ENCODE measurements at places on chromosomes 5 and 9.

DNA sequence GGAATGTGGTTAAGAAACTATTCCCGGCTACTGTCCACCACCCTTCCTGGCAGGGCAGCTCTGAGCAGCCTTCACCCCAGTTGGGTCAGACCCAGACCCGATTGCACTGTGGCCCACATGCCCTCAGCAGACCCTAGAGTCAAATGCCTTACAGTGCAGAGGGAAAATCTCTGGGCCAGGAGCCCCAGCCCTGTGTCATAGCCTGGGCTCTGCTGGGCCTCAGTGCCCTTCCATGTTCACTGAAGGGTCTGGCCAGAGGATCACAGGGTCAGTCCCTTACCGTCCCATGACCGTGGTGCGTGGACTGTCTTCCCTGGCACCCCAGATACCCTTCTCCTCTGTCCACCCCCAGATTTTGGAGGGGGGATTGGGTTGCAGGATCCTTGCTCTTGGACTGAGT is 73.5 kb upstream of the COL5A1 start:
- no peak for DNase-seq

DNA sequence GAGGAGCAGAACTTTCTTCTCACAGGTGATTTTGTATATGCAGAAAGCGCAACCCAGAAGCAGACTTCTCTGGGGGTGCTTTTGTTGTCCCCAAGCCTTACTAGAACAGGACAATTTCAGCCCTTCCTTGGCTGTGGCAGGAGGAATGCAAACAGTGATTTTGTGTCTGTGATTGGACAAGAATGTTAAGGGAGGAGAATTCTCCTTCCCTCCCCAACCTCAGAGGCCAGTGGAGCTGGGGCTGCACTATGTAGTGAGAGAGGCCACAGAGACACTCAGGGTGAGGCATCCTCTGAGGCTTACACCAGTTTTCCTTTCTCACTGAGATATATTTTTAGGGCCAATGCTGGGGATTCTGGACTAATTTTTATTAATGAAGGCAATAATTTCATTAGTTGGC is 58.8 kb downstream of the ZNF366 start:
- no peak for DNase-seq

GRCh38 chr9:34694811-34695210 is 3.7 kb upstream of the CCL19 start:
- no peak for DNase-seq

GRCh38 chr5:11214864-11215644 is 454.0 kb upstream of the DAP start:
- no peak for DNase-seq

DNA sequence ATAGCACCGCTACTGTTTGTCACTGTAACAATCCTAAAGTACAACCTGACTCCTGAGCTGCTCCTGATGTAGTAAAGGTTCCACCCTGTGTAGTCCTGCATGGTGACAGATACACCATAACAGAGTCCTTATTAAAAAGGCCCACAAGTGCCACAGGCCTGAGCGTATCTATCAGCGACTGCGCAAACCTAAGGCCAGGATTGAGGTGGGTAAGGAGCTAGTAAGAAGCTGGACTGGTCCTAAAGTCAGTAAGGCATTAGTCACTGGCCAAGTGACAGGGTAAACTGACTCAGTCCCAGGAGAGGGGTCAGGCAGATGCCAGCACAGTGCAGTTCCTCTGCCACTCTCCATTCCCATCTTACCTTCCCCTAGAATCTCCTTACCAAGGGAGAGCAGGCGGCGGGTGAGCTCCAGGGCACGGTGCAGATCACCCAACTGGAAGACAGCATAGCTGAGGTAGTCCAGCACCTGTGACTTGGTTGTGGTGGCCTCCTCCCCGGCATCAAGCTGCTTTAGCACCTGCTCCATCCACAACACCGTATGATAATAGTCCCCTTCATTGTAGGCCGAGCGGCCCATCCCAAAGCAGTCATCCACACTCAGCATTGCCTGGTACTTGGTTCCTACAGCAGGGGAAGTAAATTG is 17.6 kb downstream of the P4HA2 start:
- DNase-seq: no peak

GRCh38 chr5:10747678-10748622 is 13.1 kb downstream of the DAP start:
- DNase-seq: no peak

GRCh38 chr9:102054811-102055210 is 316.4 kb upstream of the GRIN3A start:
- no peak for DNase-seq

DNA sequence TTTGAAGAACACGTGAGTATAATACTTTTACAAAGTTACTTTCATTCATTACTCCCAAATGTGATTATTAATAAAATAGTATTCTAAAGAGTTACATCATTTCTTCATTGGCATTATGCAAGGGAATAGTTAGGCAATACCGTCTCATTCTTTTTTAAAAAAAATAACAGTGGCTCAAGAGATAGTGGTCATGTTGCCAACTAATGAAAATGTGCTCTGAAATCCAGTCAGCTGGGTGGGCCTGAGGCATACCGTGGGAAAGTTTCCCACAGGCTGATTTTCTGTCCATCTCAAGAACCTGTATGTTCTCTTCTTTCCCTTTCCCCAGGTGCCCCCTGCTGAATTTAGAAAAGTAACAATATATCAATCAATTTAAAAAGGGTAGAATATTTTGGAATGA is 40.8 kb upstream of the ROPN1L start:
- no peak for DNase-seq

DNA sequence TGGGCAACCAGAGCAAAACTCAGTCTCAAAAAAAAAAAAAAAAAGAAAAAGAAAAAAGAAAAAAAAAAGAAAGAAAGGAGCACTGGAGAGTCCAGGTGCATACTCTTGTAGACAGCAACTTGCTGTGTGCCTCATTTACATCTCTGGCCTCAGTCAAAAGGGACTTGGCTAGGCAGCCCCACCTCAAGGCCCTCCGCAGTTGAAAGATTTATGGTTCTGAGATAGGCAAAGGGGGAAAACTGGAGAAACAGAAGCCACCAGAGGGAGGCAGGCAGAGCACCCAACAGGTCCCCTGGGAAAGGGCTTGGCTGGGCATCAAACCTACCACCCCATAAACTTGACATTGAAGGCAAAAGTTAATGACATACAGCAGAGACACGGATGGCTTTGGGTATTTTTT is 6.1 kb downstream of the ORM2 start:
- DNase-seq: no peak

- no peak for DNase-seq
Measured at GRCh38 chr5:122779451-122779850, 4.6 kb downstream of the SNX2 start.

GRCh38 chr5:36177715-36178523 is 26.0 kb downstream of the SKP2 start:
- DNase-seq: no peak

- no peak for DNase-seq
Measured at GRCh38 chr5:65893749-65894430, 32.5 kb upstream of the ERBIN start.

- DNase-seq: no peak
Measured at GRCh38 chr5:39469777-39470415, 45.1 kb upstream of the DAB2 start.

DNA sequence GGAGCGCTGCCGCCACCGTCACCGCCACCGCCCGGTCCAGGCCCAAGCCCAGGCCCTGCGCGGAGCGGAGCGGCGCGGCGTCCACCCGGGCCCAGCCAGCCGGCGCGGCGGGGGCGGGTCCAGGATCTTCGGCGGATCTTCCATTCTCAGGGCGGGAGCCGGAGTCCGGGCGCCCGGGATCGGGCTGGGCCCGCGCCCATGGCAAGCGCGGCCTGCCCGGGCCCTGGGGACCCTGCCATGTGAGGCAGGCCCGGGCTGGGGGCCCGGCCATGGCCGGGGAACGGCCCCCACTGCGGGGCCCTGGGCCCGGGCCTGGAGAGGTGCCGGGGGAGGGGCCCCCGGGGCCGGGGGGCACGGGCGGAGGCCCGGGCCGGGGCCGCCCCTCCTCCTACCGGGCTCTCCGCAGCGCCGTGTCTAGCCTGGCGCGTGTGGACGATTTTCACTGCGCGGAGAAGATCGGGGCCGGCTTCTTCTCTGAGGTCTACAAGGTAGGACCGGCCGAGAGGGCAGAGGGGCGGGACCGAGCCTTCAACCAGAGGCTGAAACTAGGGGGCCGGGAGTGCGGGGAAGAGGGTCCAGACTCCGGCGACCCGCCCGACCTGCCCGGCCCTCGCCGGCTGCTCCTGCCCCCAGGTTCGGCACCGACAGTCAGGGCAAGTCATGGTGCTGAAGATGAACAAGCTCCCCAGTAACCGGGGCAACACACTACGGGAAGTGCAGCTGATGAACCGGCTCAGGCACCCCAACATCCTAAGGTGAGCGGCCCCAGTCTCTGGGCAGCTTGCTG is 482 bp downstream of the TESK1 start:
- no peak for DNase-seq

GRCh38 chr9:122944960-122945888 is 4.4 kb downstream of the RABGAP1 start:
- DNase-seq: no peak

DNA sequence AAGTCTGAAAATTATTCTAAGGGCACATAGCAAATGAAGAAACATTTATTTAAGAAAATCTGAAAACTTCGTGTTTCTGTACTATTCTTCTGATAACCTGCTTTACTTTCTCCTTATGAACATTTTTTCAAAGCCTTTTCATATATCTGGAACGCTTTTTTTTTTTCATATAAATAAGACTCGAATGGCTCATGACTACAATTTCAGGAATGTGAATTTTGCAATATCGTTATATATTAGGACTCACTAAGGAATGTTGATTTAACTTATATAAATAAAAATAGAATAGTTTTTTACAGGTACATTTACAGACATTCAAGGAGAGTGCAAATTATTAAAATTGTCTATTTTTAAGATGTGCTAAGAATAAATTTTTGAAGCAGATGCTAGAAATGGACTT is 42.9 kb downstream of the GPBP1 start:
- no peak for DNase-seq

GRCh38 chr5:75616371-75616881 is 5.2 kb downstream of the ANKDD1B start:
- DNase-seq: no peak

GRCh38 chr9:76615177-76615603 is 149.0 kb upstream of the PCA3 start:
- DNase-seq: no peak

GRCh38 chr5:96844481-96844990 is 31.8 kb upstream of the ERAP2 start:
- DNase-seq: no peak

DNA sequence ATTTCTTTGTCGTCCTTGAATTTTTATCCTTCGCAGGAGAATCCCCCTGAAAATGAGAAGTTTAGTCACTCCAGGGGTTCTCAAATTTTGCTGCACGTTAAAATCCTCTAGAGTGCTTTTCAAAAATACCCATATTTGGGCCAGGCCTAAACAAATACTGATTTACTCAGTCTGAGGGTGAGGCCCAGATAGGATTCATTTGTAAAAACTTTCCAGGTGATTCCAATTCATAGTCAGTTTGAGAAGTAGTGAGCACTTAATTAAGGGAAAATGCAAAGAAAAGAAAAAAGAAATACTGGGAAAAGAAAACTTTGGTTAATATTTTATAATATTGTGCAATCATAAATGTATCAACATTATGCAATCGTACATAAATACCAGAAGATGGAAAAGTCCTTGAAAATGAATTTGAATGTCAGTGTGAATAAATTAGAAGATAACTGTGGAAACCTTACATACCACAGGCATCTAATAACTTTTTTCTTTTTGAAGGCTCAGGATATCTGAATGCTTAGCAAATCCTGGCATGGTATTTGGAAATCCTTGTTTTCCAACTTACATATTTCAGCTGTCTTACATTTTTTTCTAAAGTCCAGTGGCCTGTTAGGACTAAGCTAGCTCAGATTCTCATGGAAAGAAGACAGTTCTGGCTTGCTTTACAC is 116.5 kb upstream of the DAPK1 start:
- DNase-seq: no peak

- no peak for DNase-seq
Measured at GRCh38 chr9:72991772-72992171, 38.9 kb upstream of the ALDH1A1 start.

- DNase-seq: no peak
Measured at GRCh38 chr9:111938427-111938800, 41.8 kb downstream of the UGCG start.

DNA sequence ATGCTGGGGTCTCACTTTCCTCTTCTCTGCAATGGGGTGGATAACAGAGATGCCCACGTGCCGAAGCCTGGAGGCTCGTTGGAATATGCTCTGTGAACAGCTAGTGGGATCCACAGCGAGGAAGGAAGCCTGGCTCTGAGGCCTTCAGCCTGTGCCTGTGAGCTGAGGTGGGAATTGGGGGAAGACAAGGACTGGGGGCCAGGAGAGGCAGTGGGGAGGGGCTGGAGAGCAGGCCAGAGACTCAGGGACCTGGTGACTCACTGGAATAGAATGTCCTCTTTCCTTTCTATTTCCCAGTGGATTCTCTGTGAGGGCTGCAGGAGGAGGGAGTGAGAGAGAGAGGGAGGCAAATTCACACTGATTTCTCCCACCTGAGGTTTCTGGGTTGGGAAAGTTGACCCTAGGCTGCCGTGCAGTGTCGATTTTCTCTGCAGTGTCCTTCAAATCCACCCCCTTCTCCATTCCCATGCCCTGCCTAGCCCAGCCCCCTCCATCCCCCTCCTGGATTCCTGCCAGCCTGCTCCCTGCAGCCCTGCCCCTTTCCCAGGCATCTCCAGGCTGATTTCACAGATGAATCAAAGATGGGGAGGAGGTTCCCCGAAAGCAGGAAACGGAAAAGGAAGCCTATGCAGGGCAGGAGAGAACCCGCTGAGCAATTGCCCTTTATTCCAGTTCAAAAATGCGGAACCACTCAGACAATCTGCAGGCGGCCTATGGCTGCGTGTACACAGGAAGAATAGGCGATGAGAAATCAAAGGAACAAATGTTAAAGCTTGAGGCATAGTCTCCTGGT is 1.4 kb upstream of the SPAAR start:
- DNase-seq: no peak

GRCh38 chr5:171924493-171925122 is 81.8 kb downstream of the FBXW11 start:
- DNase-seq: no peak

- no peak for DNase-seq
Measured at GRCh38 chr5:28012538-28012937, 974.2 kb upstream of the CDH9 start.

GRCh38 chr9:22700171-22700570 is 253.5 kb downstream of the DMRTA1 start:
- DNase-seq: no peak

- no peak for DNase-seq
Measured at GRCh38 chr5:132017738-132018625, 6.5 kb upstream of the ACSL6 start.

GRCh38 chr5:170475294-170476000 is 28.4 kb upstream of the KCNIP1 start:
- no peak for DNase-seq

DNA sequence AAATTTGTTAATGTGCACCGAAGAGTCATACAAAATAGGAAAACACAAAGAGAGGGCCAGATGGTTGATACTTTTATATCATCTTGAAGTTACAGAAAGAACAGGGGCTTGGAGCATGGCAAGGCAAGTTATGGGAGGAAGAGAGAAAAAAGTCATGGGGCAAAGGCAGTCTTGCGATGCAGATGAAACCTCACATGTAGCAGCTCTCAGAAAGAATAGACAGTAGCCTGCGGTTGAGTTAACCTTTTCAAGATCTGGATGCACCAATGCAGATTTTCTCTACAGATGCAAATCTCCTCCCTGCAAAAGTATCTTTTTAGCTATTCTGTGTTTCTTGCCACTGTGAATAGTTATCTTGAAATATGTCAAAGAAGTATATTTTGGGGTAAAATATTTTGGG is 243.9 kb downstream of the TMEM167A start:
- DNase-seq: no peak

GRCh38 chr5:77413049-77413448 is 79.1 kb downstream of the WDR41 start:
- DNase-seq: no peak
